ENCODE measurements at places on chromosomes 2 and 18.

DNA sequence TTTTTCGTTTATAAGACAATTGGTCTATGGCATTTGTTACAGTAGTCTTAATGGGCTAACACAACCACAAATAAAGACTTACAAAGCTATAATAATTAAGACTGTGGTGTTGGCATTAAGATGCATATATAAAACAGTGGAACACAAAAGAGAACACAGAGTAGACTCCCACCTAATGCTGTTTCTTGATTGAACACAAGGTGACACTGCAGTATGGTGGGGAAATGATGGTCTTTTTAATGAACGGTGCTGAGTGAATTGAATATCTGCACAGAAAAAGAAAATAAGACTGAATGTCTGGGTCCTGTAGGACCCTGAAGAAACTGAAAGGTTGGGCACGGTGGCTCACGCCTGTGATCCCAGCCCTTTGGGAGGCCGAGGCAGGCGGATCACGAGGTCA lies 1136.6 kb upstream of the NXPH2 start:
- DNase-seq, result no peak

DNA sequence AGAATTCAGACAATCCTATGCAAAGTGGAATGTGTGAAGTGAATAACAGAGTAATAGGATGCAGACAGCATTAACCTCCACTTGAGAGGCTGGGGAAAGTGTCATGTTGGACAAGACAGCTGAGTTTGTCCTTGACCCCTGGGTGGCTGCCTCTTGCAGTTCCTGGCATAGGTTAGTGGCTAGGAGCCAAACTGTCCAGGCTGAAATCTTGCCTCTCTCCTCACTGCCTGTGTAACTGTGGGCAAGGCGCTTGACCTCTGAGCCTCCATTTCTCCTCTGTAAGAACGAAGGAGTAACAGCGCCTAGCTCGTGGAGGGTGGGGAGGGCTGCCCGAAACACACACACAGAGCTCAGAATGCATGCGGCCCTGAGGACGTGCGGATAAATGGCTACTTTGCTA lies 34.8 kb upstream of the LDLRAD4 start:
- no peak for DNase-seq

DNA sequence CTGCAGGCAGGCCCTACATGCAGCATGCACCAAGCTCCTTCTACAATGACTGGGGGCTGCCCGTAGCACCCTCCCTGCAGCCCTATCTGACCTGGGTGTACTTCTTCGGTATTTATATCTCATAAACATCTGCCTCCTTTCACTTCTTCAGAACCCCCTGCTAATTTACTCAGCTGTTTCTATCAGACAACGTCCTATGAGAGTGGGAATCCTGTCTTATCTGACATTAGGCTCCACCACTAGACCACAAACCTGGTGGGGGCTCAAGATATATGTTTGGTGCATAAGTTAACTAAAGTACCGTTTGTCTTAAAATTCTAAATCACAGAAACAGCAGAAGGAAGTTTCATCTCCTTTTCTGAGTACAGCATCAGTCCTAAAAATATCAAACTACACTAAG lies 10.6 kb downstream of the HSBP1L1 start:
- DNase-seq, result no peak

- peak; percentile 74 for DNase-seq
These were observed 102.4 kb downstream of the CABLES1 start for GRCh38 chr18:23237524-23238151.

DNA sequence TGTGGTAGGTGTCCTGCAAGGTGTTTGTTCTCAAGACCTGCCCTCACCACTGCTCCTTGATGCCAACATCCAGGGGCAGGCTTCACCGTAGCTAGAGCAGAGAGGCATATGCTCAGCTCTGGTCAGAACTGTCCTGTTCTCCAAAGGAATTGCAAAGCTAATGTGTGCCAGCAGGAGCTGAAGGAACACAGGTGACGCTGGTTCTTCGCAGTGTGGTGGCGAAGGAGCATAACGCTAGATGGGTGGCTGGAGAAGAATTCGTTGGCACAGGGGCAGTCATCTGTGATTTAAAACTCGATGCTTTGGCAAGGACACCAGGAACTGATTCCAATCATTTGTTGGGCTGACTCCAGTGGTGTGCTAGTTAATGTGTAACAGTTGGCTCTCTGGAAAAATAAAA lies 11.4 kb upstream of the PER2 start:
- DNase-seq, result no peak

- no peak for DNase-seq
These were observed 1081.9 kb downstream of the LRP1B start for GRCh38 chr2:141048951-141049350.

All from ecto neural progenitor cell (in vitro differentiated cells).